ENCODE measurements at places on chromosomes 6 and 20. TPM values are rescaled to one million over a fixed set of nuclear protein-coding genes. Genes with fewer than 3 reads are reported as not detected.

GRCh38 chr20:58174708-58175280 is 53.7 kb downstream of the ANKRD60 start:
- DNase-seq, result peak; percentile 47

DNA sequence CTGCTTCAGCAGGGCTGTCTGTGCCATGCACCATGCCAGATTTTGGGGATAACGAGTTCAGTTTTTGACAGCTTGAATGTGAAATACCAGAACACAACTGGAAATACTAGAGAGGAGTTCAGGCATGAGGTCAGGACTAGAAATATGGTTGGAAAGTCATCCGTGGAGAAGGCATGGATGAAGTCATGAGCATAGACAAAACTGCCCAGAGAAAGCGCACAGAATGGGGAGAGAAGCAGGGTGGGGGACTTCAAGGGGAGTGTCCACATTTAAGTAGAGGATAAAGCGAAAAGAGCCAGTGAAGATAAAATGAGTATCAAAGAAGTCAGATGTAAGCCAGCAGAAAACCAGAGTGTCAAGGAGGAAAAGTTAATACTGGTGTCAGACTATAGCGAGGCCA is 653.4 kb upstream of the ARID1B start:
- DNase-seq, result no peak

GRCh38 chr6:74455786-74456185 is 750.1 kb downstream of the COL12A1 start:
- no peak for DNase-seq

GRCh38 chr6:21390532-21391213 is 202.9 kb upstream of the SOX4 start:
- no peak for DNase-seq

DNA sequence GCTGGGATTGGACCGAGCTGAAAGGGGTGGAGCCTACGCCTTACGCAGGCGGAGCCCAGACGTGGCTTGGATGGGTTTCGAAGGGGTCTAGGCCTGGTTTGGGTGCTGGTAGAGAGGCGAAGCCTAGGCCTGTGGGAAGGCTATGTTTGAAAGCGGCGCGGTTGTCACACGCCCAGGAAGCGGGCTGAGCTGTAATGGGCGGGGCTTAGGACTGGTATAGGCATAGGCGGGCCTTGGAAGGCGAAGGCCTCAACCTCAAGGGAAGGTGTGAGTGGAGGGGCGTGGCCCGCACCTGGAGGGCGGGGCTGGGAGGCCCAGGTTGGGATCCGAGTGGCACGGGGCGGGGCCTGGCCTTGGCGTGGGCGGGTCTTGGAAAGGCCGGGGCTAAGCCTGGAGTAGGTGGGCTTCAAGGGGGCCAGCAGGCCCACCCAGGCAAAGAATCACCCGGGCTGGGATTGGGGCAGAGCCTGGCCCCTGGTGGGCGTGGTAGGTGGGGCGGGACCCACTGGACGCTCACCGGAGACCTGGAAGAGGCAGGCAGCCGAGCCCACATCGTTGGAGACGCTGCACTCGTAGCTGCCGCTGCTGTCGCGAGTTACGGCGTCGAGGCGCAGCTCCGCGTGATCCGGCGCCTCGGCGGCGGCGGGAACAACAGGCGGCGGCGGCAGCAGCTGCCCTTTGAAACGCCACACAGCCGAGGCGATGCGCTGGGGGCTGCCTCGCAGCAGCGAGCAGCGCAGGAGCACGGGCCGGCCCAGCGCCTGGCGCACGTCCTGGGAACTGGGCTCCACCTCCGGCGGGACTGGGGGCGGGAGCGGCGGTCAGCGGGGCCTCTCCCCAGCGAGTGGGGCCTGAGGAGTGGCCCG is 49.0 kb downstream of the MDGA1 start:
- no peak for DNase-seq

- no peak for DNase-seq
Measured at GRCh38 chr6:14720411-14721102, 525.3 kb upstream of the JARID2 start.

GRCh38 chr6:100382031-100382430 is 82.7 kb downstream of the SIM1 start:
- no peak for DNase-seq

DNA sequence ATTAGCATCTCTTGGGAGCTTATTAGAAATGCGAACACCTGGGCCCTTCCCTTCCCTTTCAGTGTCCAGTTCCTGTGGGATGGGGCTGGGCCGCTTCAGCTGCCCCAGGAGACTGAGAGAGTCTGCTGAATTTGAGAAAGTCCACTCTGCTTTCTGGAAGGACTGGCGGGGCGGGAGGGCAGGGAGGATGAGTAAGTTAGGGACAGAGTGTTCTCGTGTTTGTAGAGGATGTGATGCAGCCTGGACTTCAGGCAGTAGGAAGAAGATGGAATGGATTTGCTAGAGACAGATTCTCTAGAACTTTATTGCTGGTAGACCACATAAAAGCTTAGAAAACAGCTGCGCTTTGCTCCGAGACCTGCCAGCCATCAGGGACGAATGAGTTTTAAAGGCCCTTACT is 1.1 kb upstream of the TULP4 start:
- DNase-seq, result no peak

DNA sequence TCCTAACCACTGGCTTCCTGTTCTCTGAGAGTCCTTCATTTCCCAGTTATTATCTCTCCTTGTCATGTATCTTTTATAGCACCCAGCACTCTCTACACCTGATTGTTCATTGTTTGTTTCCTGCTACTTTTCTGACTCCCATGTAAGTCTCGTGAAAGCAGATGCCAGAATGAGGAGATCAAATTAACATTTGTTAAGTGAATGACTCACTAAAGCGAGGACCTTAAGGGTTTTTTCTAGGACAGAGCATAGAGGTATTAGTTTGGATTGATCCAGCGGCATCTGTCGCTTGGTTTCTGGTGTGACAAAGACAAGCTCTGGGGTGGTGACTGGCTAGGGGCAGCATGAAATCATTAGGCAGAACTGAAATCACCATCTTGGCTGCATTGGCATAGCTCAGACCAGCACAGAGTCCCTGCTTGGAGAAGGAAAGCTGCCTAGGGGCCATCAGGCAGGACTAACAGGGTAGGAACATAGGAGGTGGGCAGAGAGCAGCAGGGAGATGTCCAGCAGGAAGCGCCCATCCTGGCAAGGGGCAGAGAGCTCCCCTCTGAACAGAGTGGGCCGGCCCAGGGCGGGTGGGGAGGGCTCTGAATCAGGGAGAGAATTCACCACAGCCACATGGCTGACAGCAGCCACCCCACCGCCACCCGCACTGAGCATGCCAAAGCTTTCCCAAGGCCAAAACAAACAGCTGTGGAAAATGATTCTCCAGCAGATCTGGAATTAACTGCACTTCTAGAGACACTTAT is 97.1 kb upstream of the CEP85L start:
- DNase-seq, result no peak

- DNase-seq, result no peak
Measured at GRCh38 chr6:155382338-155382685, 68.0 kb upstream of the TFB1M start.

- DNase-seq, result no peak
Measured at GRCh38 chr6:157432892-157433265, 51.9 kb downstream of the ZDHHC14 start.

GRCh38 chr20:41428285-41428684 is 61.7 kb upstream of the EMILIN3 start:
- no peak for DNase-seq

- no peak for DNase-seq
Measured at GRCh38 chr6:41874741-41875140, 20.4 kb downstream of the USP49 start.

- DNase-seq, result no peak
Measured at GRCh38 chr6:55046869-55047422, 127.4 kb upstream of the HCRTR2 start.

DNA sequence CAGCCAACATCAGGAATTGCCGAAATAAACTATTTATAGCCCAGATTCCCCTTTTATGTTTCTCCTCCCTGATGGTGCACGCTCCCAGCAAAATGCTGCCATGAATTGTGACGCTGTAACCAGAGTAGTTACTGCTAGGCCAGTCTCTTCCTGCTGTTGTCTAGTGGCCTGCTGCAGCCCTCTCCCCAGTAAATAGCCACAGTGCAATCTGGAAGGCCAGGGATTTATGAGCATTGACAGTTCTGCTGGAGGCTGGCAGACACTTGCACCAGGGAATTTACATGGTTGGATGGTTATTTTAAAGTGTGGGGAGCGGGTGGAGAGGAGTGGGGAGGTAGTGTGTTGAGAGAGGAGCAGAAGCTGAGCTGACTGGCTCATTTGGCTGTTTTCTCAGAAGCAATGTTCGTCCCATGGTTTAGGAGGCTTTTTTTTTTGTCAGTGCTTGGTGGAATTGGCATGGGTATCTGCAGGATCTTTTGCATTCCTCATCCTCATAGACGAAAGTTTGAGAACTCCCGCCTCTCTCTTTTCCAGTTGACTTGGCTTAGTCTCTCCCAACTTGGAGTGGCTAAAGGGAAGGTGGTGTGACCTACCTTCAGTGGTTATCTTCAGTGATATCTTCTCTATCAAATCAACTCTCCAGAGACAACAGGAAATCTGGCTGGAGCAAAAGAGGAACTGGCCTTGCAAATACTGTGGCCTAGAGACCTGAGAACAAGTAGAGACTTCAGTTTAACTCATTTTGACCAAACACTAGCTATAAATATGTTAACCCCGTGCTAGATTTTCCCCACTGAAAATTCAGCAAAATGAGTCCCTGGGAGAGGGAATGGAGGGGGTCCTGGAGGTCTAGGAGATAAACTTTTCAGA is 99.3 kb upstream of the VSTM2L start:
- no peak for DNase-seq

DNA sequence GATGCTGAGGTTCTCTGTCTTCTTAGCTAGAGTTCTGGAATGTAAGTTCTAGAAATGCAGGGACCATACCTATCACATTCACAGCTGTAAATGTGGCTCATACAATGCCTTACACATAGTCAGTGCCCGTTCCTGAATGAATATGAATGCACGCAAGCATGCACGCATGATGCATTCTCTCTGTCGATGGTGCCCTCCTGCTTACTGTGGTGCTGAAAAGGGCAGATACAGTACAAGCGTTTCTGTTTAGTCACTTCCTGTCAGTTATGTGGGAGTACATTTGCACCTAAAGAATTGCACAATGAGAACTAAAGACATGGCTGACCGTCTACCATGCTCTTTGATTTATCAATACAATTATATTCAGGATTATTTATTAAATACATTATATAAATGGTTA is 152.2 kb upstream of the SOX4 start:
- no peak for DNase-seq

DNA sequence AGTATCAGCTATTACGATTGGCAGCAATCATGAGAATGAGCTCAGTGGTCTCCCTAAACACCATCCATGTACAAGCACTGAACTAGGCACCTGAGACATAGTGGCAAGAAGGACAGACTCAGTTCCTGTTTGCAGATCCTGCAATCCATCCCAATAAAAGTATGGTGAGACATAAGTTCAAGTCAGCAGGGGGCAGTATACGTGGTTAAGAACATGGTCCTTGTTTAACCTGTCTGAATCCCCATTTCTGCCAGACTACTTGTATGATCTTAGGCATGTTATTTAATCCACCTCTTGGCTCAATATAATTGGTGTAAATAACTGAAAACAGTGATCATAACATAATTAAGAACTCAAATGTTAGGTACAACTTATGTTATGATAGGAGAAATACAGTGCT is 33.2 kb upstream of the PNISR start:
- no peak for DNase-seq

DNA sequence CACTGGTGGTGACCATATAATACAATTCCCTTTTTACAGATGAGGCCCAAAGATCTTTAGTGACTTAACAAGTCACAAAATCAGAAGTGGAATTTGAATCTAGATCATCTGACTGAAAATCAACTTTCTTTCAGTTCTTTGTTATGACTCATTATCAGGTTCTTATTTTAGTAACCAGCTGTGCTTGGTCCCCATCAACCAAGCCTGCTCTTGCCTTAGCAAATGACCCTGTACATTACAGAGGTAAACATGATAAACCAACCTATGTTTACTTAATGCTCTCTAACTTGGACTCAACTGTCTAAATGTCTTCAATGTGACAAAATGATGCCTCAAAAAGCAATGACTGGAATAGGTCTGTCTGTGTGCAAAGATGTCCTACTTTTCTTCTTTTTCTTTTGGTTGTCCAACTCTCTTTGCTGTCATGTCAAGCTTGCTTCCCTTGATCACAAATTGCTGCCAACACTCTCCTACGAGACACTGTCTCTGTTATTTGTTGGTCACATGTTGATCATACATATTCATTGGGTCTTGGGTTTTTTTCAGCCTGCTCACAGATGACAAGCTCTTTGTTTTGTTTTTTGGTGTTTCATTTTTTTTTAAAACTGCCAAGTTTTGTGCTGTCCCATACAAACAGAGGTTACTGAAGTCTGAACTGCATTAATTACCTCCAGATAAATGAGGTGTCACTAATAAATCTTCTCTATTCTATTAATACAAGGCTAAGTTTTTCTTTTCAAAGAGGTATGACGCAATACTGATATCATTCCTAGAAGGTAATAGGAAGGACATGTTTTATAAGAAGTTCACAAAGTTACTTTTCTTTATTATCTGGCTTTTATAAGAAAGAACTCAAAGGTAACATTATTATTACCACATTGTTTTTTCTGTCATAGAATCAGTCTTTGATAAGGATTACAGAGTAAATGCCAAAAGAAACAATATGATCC is 62.2 kb upstream of the PLN start:
- no peak for DNase-seq

DNA sequence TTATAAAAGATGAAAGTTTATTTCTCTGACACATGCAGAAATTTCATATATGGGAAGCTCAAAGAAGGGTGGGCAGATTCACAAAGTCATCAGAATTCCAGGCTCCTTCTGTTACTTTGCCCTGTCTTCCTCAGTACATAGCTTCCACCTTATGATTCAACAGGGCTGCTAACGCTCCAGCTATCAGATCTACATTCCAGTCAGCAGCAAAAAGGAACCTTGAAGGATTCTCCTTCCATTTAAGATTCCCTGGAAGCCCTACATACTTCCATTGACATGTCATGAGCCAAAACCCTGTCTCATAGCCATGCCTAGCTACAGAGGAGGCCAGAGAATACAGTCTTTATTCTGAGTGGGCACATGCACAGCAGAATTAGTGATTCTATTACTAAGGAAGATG is 103.3 kb downstream of the NCR2 start:
- DNase-seq, result no peak

DNA sequence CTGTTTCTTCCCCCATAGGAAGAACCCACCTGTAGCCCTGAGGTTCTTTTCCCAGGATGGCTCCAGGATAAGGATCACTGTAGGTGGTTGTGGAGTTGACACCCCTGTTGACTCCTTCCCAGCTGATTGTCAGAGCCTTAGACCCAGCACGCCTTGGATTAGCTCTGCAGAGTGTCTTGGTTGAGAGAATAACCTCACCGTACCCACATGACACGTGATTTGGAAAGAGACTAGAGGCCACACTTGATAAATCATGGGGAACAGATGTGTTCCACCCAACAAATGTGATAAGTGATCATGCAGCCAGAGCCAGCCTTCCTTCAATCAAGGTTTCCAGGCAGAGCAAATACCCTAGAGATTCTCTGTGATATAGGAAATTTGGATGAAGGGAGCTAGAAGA is 12.2 kb downstream of the BTN3A1 start:
- DNase-seq, result no peak

Gene MCHR2
- total RNA-seq, result not detected

Gene TINAG
- total RNA-seq, result not detected

Gene SIRPD
- not detected for total RNA-seq

Gene MTO1
- total RNA-seq, result 25.3 TPM

Gene TP53INP2
- 27.7 TPM for total RNA-seq

Gene TMEM14C
- total RNA-seq, result 72.9 TPM

Gene CAGE1
- total RNA-seq, result not detected

Gene FNDC1
- total RNA-seq, result 5.3 TPM

Gene ZBTB12
- total RNA-seq, result not detected

Gene PLG
- not detected for total RNA-seq

Gene DCDC2
- not detected for total RNA-seq

Gene C6orf15
- not detected for total RNA-seq

Gene STMND1
- total RNA-seq, result not detected

All from thoracic aorta (tissue), 2 donors.